ENCODE measurements at places on chromosomes 3 and 15.

DNA sequence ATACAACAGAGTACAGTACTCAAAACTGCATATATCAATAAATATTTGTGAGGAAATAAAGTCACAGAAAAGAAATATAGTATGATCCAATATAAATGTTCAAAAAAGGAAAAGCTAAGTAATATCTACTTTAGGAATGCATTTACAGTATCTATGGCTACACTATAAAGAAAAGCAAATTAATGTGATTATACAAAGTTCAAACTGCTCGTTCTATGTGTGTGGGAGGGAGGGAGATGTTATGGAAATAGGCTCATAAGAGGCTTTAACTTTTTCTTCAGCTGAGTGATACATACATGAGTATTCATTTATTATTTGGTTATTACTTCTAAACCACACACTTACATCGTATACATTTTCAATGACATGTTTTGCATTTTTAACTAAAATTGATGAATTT, 377.7 kb upstream of the AGTR1 start:
- no peak for DNase-seq

GRCh38 chr15:88954431-88955277, 41.5 kb upstream of the MFGE8 start:
- DNase-seq = no peak

GRCh38 chr3:193594946-193595689, 2.1 kb downstream of the OPA1 start:
- no peak for DNase-seq

- DNase-seq = no peak
These were observed 37.2 kb upstream of the BLM start for GRCh38 chr15:90679959-90680358.

GRCh38 chr15:36951731-36952247, 148.6 kb downstream of the MEIS2 start:
- DNase-seq = no peak

GRCh38 chr3:193641440-193641775, 48.4 kb downstream of the OPA1 start:
- no peak for DNase-seq
